Suppressor macrophage treated with lipopolysaccharide for 1 hour (primary cell): ENCODE measurements at places on chromosomes 2 and 18.

DNA sequence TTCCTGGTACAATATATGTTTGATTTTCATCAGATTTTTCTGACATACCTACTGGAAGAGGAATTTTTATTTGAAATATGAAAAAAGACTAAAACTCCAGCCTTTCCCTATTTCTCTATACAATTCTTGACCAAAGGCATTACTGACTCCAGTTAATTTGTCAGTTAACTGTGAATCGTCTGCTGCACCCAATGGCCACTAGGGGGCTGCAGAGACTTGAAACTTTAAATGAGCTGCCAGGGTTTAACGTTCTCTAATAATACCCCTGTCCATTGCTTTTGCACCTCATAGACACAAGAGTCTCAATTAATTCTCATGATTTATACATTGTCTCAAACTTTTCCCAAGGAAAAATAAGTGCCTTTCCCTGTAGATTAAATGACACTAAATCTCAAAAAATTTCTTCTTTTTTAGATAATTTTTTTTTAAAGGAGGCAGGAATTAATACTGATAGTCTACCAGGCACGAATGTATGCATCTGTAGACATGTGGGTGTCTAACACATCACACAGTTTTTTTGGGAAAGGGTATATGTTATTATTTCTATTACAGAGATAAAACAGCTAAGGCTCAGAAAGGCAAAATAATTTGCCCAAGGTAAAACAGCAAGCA is 1.8 kb upstream of the ALK start:
- DNase-seq: peak; percentile 76

- no peak for DNase-seq
Observed at GRCh38 chr2:234251326-234252271, 201.1 kb downstream of the SPP2 start.

- no peak for DNase-seq
Observed at GRCh38 chr2:125643128-125643527, 1012.8 kb upstream of the GYPC start.

DNA sequence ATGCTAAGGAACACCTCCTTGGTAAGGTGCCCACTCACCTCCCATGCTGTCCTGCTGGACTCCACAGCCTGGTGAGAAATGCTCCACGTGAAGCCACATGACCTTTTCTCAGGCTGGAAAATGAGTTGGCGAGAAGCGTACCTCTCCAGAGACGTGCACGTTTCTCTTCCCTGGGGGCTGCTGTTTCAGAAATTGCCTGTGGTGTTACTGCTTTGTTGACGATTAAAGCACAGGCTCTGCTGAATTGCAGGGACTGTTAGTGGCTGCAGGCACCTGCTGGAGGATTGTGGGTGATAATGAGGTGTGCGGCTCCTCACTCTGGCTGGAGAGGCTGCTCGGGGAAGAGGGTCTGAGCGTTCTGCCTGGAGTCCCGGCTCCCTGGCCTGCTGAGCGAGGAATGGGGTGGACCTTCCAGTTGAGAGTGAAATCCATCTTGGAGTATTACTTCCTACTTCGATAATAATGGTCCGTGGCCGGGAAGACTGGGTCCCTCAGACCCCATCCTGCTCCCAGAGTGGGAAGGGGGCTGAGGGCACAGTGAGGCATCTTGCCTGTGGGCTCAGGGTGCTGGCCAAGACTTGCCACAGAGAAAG is 199.3 kb upstream of the HDAC4 start:
- DNase-seq: no peak

- no peak for DNase-seq
Observed at GRCh38 chr2:154836632-154837031, 138.1 kb downstream of the KCNJ3 start.

DNA sequence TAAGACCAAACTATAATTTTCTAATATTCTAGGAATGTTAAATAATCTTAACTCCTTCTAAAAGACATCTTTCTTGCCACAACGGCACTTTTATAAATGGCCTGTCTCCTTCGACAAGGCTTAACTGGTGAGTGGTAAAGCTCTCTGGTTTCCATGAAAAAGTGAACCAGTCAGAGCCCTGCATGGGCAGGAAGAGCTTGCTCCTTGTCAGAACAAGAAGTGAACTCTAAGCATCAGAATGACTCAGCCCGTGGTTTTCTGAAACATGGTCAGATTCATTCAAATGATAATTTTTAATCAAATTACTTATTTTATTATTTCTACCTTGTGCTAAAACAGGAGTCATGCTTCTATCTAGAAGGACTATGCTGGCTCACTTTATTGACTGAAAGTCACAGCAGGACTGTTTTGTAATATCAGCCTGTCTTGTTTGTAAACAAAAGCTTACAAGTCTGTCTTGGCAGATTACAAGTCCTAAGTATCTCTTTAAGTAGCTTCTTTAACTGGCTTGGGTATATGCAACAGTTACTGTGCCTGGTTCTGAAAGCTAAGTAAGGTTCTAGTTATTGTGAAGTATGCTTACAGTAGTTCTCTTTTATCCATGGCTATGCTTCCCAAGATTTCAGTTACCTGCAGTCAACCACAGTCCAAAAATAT is 245.4 kb downstream of the NAPG start:
- peak; percentile 46 for DNase-seq

- DNase-seq: no peak
Observed at GRCh38 chr2:124018890-124019289, 6.2 kb upstream of the CNTNAP5 start.

GRCh38 chr2:238462782-238463396 is 36.2 kb downstream of the ASB1 start:
- peak; percentile 81 for DNase-seq

GRCh38 chr18:72555968-72556367 is 11.8 kb upstream of the CBLN2 start:
- DNase-seq: peak; percentile 10

DNA sequence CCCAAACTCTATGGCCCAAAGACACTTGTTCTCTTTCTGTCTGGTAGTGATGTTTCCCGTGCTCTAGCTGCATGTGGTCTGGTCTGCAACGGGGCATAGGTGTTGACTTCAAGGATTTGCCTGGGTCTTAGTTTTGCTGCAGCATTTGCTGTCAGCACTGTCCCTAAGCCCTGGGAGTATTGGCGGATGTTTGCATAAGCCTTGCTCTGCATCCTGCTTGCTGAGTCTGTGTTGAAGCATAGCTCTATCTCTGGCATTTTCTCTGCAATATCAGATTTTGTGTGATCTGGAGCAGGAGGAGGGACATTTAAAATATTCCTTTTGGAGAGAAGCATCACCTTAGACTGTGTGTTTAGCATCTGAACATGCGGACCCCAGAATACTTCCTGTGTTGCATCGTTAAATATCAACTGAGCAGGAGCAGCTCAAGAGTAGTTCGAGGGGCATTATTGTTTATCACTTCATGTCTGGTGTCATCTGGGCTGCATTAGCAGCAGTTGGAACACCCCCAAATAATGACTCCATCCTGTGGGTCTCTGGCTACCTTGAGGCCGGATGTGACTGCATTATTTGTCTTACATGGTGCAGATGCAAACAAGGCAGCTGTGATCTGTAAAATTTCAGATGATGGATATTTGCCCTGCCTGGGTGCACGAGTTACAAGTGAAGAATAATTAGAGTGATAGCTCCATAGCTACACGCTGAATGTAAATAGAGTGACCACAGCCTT is 231.7 kb downstream of the TRIB2 start:
- no peak for DNase-seq

GRCh38 chr2:241082341-241083090 is 19.6 kb downstream of the MTERF4 start:
- no peak for DNase-seq

- DNase-seq: no peak
Observed at GRCh38 chr18:28284132-28284531, 107.2 kb upstream of the CDH2 start.

GRCh38 chr2:46353509-46353908 is 56.3 kb downstream of the EPAS1 start:
- DNase-seq: no peak

- DNase-seq: no peak
Observed at GRCh38 chr2:62604336-62604735, 98.3 kb upstream of the TMEM17 start.

DNA sequence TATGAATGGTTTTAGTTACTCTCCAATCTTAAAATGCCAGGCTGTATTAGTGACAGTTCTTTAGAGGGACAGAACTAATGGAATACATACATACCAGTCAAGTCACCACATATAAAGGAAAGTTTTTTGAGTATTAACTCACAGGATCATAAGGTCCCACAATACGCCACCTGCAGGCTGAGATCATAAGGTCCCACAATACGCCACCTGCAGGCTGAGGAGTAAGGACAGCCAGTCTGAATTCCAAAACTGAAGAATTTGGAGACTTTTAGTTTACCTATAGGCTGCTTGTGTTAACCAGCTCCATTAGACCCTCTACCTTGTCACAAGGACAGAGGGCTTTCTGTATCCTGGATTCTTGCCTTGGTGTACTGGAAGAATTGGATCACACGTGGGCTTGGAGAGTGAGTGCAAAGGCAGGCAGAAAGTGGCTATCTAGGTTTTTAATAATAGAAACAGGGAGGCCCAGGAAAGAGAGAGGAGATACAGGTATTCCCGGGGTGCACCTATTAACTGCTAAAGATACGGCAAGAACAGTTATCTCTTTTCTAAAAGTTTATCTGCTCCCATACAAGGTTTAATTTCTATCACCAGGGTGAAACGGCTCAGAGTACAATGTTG is 234.9 kb upstream of the CYRIA start:
- peak; percentile 53 for DNase-seq

GRCh38 chr2:106863387-106863786 is 22.6 kb downstream of the ST6GAL2 start:
- no peak for DNase-seq

DNA sequence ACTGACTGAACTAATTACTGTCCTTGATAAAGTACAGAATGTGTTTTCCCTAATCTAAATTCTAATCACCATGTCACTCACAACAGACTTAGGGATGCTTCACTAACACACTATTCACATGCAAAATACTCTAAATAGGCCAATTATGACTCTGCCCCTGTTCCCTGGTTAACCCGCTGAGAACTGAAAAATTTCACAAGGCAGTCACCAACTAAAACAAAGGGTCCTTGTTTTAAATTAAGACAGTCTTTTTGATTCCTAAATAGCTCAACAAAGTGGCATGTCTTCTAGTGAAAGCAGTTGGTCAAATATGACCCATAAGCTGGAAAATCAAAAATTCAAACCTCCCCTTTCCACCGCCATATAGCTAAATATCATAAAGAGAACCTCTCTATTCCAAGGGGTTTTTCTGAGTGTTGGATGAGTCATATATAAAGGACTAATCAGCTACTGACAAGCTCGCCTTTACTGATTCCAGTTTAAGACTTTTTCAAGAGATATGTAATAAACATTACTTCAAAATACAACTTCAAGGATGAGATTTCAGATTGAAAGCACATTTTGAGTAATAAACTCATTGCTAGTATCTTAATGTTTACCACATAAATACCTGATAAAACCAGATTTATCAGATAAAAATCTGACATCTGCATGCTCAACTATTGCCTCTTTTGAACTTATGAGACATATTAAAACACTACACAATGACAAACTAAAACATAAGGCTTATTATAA is 235.8 kb downstream of the TCF4 start:
- no peak for DNase-seq

DNA sequence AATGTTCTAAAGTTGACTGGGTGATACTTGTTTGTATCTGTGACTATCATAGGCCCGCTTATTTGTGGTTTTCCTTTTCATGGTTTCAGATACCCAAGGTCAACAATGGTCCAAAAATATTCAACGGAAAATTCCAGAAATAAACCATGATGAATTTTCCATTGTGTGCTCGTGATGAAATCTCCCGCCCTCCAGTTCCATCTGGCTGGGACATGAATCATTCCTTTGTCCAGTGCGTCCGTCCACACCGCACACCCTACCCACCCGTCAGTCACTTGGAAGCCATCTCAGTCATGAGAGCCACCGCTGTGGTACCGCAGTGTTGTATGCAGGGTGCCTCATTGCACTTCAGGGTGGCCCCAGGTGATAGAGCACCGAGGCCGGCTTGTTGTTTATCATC is 268.2 kb upstream of the PXDN start:
- no peak for DNase-seq

DNA sequence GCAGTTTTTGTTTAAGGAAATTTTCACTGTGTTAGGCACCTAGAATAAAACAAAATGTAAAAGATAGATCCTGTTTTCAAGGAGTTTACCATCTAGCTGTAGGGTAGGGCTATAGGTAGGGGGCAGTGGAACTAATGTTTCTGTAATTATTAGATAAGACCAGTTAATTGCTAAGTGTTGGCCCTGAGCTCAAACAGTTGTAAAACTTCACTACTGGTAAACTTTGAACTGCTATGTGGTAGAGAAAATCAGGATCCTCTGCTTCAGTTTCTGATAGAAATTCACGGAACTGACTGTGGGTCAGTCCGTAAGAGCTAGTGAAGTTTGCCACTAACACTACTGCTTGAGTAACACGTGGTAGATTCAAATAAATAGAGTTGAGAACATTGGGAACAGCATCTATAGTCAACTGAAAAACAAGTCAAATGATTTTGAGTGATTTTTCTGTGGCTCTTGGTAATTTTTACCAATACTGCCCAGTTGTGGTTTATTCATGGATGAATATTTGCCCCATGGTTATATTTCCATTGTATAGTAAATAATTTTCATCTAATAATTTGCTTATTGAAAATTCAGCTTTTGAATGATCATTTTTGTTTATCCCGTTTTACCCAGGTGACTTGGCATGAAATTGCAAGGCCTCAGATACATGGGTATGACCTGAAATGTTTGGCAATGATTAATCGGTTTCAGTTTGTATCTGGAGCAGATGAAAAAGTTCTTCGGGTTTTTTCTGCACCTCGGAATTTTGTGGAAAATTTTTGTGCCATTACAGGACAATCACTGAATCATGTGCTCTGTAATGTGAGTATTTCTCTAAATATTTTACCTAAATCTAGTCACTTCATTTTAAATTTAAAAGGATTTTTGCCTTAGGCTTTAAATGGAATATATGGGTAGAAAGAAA is 26.4 kb downstream of the ELP2 start:
- DNase-seq: no peak

DNA sequence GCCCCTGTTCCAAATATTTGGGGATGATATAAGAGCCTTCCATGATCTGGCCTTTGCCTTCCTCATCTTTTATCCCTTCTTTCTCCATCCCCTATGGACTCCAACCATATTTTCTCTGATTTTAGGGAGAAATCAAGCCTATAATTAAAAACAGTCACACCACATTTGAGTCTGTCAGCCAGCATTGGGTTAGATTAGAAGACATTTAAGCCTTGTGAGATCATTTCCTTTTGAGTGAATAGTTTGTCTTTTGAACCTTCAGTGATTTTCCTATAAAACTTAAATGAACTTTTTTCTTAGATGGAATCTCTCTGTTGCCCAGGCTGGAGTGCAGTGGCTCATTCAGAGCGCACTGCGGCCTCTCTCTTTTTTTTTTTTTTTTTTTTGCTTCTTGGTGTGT is 7.6 kb upstream of the C18orf32 start:
- DNase-seq: no peak
